WTC11 (cell line): ENCODE measurements at places on chromosomes 6 and 20. TPM values are rescaled to one million over a fixed set of nuclear protein-coding genes. Genes with fewer than 3 reads are reported as not detected.

The SDCBP2 gene
- 2.5 to 3.3 TPM (median 2.6 TPM) in 3 replicates for total RNA-seq

GRCh38 chr6:160358225-160359119, 10.3 kb downstream of the SLC22A3 start:
- DNase-seq: no peak
- H3K4me3 ChIP-seq: no peak overlapping the region
- no peaks in the 10 kb centered on the region for H3K36me3 ChIP-seq
- H3K4me1 ChIP-seq: peaks cover 12% of the 10 kb centered on the region
- H3K27ac ChIP-seq: no peak overlapping the region

- H3K4me1 ChIP-seq: no peaks in the 10 kb centered on the region
- no peak overlapping the region for H3K4me3 ChIP-seq
- H3K36me3 ChIP-seq: peaks cover 3% of the 10 kb centered on the region; the same call in 1 of the 2 replicates
These were observed 158.6 kb downstream of the RNF144B start for GRCh38 chr6:18545726-18546125.

The PCSK2 gene
- 0.74 to 1.1 TPM (median 0.98 TPM) in 3 replicates for total RNA-seq

GRCh38 chr6:37696841-37697662, 631 bp downstream of the MDGA1 start:
- no peak overlapping the region for H3K27ac ChIP-seq
- no peaks in the 10 kb centered on the region for H3K36me3 ChIP-seq
- DNase-seq: peak; percentile 25
- H3K4me1 ChIP-seq: peaks cover 22% of the 10 kb centered on the region

The DEFB121 gene
- total RNA-seq: not detected in 3 replicates

The TBXT gene
- 0.15 to 0.50 TPM (median 0.21 TPM) in 3 replicates for total RNA-seq

GRCh38 chr20:16123623-16124022, 449.6 kb downstream of the KIF16B start:
- H3K27me3 ChIP-seq: no peaks in the 10 kb centered on the region
- DNase-seq: no peak
- H3K27ac ChIP-seq: no peak overlapping the region
- no peak overlapping the region for H3K4me3 ChIP-seq

The KHDRBS2 gene
- total RNA-seq: 0.76 to 1.2 TPM (median 0.87 TPM) in 3 replicates

The RNF39 gene
- total RNA-seq: 4.2 to 5.1 TPM (median 4.5 TPM) in 3 replicates

The GRM4 gene
- total RNA-seq: 32.2 to 34.5 TPM (median 32.2 TPM) in 3 replicates

GRCh38 chr6:72084992-72085569, 198.7 kb downstream of the RIMS1 start:
- no peak overlapping the region for H3K27ac ChIP-seq
- H3K27me3 ChIP-seq: no peaks in the 10 kb centered on the region
- DNase-seq: no peak
- no peak overlapping the region for H3K4me3 ChIP-seq
